ENCODE measurements at places on chromosomes 16 and 17. TPM values are rescaled to one million over a fixed set of nuclear protein-coding genes. Genes with fewer than 3 reads are reported as not detected.

CDRT15 gene
- total RNA-seq: not detected

SLC16A6 gene
- 0.06 TPM for total RNA-seq

RAB37 gene
- total RNA-seq: 0.06 TPM

DPEP1 gene
- total RNA-seq: not detected

ABCC11 gene
- total RNA-seq: 2.6 TPM

LRRC46 gene
- 0.25 TPM for total RNA-seq

ZMYND15 gene
- 1.4 TPM for total RNA-seq

ATP2A1 gene
- total RNA-seq: not detected

SSTR5 gene
- total RNA-seq: not detected

OR4D1 gene
- not detected for total RNA-seq

TEKT1 gene
- not detected for total RNA-seq

CETP gene
- total RNA-seq: 0.59 TPM

NEK8 gene
- total RNA-seq: 2.8 TPM

WNT3 gene
- total RNA-seq: 0.56 TPM

USP36 gene
- 25.3 TPM for total RNA-seq

GRIN2A gene
- total RNA-seq: not detected

CES1 gene
- total RNA-seq: 41.6 TPM

SGSH gene
- total RNA-seq: 19.4 TPM

CMTM1 gene
- total RNA-seq: 0.25 TPM
